ENCODE measurements at places on chromosomes 7 and 10.
A peak's percentile ranks its signal among the peaks of the same experiment; 100 is the strongest.

DNA sequence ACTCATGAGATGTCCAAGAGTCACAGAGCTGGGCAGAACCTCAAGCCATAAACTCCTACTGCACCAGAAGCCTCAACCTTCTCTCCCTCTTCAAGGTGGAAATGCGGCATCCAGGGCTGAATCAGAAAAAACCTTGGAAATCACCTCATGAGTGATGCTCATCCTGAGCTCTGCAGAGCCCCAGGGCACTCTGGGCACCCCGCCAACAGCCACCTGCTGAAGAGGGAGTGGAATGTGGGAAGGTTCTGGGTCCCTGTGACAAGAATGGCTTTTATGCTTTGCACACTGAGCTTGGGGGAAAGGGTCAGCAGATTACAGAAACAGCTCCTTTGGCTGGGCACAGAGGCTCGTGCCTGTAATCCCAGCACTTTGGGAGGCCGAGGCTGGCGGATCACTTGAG lies 18.8 kb downstream of the NUDT1 start:
- DNase-seq, result peak; percentile 94

DNA sequence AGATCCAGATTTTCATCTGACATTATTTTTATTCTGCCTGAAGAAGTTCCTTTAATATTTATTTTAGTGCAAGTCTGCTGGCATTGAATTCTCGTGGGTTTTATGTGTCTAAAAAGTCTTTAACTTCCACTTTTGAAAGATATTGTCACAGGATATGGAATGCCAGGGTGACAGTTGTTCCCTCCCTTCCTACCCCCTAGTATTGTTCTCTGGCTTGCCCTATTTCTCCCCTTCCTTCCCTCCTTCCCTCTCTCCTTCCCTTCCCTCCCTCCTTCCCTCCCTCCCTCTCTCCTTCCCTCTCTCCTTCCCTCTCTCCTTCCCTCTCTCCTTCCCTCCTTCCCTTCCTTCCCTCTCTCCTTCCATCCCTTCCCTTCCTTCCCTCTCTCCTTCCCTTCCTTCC lies 14.9 kb downstream of the OLAH start:
- no peak for DNase-seq

- DNase-seq, result no peak
Measured at GRCh38 chr10:130416334-130417150, 280.4 kb downstream of the GLRX3 start.

GRCh38 chr10:125609859-125610258 lies 73.1 kb downstream of the TEX36 start:
- no peak for DNase-seq

- DNase-seq, result no peak
Measured at GRCh38 chr7:45626441-45627430, 52.6 kb downstream of the ADCY1 start.

GRCh38 chr10:77421591-77421990 lies 216.0 kb downstream of the KCNMA1 start:
- no peak for DNase-seq

DNA sequence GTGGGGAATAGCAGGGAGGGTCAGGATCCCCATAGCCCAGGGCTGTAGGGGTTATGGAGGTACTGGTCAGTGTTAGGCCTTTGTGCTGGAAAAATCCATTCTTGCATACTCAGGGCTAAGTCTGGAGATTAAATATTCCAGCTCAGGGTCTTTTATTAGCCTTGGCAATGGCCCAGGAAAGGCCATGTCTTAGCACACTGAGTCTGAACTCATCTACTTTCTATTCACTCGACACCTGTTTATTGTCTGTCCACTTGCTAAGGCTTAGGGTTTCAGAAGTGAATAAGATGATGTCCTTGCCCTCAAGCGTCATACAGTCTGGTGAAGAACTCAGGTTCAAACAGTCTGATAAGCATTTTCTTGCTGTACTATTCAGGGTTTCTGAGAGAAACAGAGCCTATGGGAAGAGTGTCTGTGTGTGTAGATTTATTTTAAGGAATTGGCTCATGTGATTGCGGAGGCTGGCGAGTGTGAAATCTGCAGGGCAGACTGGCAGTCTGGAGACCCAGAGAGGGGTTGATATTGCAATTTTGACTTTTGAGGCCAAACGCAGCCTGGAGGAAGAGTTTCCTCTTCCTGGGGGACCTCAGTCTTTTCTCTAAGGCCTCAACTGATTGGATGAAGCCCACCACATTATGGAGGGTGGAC lies 135.8 kb downstream of the RAMP3 start:
- DNase-seq, result no peak

DNA sequence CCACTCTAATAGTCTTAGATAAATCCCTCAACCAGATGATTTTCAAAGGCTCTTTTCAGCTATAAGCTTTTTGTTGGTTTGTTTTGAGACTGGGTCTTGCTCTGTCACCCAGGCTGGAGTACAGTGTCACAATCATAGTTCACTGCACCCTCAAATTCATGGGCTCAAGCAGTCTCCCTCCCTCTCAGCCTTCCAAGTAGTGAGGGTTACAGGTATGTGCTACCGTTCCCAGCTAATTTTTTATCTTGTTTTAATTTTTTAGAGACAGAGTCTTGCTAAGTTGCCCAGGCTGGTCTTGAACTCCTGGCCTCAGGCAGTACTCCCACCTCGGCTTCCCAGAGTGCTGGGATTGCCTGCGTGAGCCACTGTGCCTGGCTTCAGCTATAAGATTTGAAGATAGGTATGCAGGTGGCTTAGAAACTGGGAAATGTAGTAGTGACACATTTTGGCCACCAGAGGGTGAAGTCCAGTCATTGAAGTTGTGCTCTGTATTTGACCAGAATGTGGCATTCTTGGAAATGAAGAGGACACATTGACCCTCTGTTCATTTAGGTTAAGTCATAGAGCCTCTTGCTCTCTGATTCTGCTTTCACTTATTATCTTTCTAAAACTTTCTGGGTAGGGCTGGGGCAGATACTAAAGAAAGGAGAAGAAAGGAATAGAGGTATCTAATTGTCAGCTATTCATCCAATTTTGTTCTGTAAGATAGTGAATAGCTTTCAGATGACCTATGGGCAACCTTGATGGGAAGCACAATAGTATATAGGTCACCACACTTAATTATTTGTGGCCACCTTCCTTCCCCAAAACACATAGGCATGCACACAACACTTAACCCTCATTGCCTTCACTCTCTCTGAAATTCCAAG lies 36.0 kb downstream of the R3HCC1L start:
- DNase-seq, result peak; percentile 58

- DNase-seq, result no peak
Measured at GRCh38 chr7:105886776-105887175, 10.4 kb upstream of the ATXN7L1 start.

All from RWPE1 (cell line).